T-helper 9 cell (primary cell): ENCODE measurements at places on chromosomes 5 and 9.

- no peak for DNase-seq
These were observed 128.1 kb downstream of the STARD4 start for GRCh38 chr5:111384220-111384619.

DNA sequence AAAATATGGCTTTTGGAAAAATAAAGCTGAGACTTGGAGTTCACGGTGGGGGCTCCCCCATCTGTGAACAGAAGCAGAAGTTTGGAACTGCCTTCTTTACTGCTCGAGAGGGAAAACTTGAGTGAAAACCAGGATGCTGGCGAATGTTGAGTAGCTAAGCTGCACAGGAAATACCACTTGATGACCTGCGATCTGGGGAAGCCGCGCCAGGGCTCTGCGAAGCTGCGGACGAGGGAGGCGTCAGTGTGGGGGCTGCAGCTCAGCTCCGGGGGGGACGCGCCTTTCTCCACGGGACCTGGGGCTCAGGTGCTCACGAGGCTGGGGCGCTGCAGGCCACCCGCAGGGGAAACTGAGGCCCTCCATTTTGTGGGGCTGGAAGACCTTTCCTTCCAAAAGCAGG lies 62.3 kb downstream of the TENT4A start:
- DNase-seq, result no peak

- DNase-seq, result peak; percentile 78
These were observed at the start of gene RNF224 for GRCh38 chr9:137227054-137227852. Gene RNF224 (plus strand): TSS chr9:137227502. CDS start chr9:137228336, 834 bp downstream.

GRCh38 chr5:68137511-68138140 lies 77.9 kb upstream of the PIK3R1 start:
- no peak for DNase-seq

DNA sequence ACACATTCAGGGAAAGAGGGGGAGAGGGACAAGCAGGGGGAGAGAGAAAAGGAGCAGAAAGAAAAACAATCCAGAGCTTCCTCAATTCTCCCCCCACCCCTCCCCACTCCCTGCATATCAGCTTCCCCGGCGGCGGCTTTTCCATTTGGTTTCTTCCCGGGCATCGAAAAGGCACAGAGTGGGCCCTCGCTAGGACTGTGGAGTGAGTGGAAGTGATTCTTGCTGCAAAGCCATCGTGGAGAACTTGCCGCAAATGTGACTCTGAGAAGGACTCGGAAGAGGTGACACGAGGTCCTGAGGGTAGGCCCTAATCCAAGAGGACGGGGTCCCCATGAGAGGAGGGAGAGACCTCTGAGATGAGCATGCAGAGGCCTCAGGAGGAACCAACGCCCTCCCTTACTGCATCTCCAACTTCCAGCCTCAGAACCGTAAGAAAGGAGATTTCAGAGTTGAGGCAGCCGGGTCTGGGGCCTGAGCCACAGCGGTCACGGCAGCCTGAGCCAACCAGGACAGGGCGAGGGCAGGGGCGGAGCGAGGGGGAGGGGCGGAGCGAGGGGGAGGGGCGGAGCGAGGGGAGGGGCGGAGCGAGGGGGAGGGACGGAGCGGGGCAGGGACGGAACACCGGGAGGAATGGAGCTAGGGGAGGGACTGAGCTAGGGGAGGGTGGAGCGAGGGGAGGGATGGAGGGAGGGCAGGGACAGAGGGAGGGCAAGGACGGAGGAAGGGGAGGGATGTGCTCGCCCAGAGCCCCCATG lies 21.2 kb upstream of the SARDH start:
- DNase-seq, result no peak

DNA sequence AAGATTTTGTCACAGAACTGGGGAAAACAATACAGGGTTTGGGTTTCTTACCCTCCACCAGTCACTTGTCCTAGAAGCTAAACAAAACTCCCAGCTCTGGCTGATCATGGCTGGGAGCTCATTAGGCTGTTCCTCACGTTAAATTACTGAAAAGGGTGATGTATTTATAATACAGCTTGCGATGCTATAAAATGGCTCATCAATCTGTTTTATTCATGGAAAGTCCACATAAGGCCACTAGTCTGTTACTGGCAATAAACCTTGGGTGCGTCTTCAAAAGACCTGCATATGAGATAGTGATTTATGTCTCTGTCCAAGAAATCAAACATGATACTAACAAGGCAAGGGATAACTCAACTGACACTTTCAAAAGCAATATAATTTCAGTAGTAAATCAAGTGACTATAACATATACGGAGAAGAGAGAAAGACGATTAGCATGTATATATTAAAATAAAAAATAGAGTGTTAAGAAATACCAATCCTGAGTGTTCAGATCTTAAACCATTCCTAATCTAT lies 219.0 kb downstream of the BNC2 start:
- DNase-seq, result no peak

- no peak for DNase-seq
These were observed 122.3 kb upstream of the KIF2A start for GRCh38 chr5:62183727-62184126.

- DNase-seq, result no peak
These were observed 105.8 kb upstream of the MSX2 start for GRCh38 chr5:174618589-174618988.

DNA sequence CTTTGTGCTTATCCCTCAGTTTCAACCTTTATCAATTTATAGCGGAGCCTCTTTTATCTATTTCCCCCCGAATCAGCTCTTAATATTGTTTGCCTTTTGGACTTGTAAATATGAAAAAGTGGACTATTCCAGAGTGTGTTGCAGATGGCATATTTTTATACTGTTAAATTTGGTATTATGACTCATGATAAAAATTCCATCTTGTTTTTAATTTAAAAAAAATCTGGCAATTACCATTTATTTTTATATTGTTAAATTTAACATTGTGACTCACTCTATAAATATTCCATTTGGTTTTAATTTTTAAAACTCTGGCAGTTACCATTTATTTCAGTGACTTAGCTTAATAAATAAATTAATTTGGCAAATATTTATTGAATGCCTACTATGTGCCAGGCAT lies 37.5 kb downstream of the RBM27 start:
- no peak for DNase-seq

GRCh38 chr5:109829331-109829730 lies 139.6 kb downstream of the MAN2A1 start:
- DNase-seq, result no peak

DNA sequence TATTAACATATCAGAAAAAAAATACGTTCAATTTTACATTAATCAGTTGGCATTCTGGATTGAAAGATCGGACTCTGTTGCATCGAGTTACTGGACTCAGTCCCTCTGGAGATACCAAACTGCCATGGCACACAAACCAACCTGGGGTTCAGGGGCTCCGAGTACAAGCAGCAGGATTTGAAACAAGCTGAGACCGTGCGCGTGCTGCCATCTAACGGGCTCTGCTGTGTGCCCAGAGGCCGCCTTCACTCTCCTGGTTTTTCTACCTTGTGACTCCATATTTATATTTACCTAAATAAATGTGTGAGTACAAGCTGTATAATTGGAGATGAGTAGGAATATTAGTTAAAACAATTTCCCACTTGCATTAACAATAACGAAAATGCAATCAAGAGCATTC lies 48.2 kb downstream of the ANXA1 start:
- no peak for DNase-seq

- no peak for DNase-seq
These were observed 7.4 kb upstream of the DAP start for GRCh38 chr5:10768328-10768899.

DNA sequence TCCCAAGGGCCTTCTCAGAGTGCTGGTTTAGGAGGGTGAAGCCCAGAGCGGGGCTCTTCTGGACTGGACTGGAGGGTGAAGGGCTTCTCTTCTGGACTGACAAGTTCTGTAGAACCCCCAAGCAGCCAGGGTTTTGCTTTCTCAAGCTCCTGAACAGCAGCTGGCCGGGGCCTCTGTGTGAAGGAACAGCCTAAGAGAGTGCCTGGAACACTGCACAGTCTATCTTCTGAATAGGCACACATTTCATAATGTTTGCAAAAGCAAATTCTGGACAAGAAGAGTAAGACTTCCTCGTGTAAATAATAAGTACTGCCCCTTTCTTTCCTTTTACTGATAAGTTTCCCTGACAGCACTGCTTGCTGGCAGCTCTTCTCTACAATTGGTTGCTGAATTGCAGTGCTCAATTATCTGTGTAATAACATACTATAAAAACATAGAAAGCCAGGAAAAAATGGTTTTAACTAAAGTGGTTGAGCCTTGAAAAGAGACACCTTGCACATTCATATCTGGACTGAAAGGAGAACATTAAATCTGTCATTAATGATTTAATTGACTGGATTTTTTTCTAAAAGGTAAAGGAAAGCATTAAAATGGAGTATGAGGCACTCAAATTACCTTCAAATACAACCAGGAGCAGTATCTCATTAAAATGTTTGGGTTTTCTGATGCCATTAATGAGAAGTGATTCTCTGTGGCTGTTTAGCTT lies 20.5 kb downstream of the MAST4 start:
- DNase-seq, result no peak

DNA sequence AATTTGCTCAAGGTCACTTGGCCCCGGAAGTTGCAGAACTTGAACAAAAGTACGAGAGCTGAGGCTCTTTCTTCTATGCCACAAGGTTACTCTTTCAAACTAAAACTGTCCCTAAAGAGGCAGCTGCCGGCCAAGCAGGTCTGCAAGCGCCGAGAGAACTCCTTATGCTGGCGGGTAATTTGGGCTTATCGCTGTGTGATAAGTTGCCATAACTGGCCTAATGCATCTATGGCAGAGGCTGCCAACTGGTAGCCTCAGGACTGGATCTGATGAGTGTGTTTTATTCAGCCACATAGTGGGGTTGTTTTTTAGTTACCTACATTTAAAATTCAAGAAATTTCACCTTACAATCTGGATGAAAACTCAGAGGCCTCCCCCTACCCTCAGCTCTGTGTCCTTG lies 68.1 kb upstream of the SPOCK1 start:
- no peak for DNase-seq

DNA sequence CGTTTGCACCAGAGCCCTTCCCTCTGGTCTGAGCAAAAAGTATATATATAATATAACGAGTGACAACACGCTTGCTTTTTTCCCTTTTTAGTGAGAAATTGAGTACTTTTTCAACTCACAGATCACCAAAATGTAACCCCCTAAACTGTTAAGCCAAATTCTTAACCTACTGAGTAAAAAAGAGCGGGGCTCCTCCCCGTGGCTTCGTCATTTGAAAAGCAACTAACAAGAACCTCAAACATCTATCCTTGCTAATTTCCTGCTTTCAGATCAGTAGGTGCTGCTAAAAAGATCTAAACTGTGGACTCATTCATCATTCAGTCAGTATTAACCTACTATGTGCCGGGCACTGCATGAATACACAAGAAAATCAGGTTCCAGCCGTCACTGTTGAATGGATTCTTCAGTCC lies 1.0 kb upstream of the PTBP3 start:
- DNase-seq, result peak; percentile 14

DNA sequence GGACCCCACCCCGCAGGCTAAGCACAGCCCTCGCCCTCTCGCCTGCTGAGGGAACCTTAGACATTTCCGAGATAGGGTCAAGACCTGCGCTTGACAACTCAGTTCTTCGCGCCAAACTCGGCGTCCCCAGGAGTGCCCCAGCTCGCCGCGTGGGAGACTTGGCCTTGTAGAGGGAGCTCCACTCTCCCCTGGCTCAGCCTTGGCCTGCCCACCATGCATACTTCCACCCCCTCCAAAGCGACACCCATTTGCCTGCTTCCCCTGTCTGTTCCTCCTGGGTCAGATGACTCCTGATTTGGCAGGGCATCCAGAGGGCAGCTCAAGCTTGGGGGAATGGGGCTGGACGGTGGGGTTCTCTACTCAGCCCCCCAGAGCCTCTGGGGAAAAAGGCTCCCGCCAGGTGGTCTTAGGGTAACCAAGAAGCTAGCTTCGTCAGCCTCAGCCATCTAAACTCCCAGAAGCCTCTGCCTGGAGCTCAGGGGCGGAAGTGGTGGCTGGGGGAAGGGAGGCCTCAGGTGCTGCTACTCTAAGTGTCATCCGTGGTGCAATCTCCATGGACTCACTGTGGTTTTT lies 560 bp downstream of the DOCK2 start:
- peak; percentile 54 for DNase-seq

DNA sequence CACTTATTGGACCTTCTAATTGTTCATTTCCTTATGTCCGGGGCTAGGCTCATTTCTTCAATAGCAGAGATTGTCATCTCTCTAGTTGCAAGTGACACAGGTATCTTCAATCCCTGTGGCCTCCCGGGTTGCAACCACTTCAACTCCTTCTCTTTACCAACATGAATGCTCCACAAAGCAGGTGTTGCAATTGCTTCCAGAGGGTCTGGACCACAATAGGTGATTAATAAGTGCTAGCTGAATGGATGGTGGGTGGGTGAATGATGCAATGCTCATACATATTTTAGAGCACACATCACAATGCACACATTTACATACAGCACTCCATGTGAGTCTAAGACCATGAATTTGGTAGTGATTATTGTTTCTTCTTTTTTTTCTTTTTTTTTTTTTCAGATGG lies 2.6 kb downstream of the CEMIP2 start:
- DNase-seq, result no peak

DNA sequence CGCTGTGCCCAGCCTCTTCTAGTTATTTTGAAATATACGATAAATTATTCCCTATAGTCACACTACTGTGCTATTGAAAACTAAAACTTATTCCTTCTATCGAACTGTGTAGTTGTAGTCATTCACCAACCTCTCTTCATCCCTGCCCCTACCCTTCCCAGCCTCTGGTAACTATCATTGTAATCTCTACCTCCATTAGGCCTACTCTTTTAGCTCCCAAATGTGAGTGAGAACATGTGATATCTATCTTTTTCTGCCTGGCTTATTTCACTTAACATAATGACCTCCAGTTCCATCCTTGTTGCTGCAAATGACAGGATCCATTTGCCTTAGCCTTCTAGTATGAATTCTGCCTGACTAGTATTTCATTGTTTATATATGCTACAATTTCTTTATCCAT lies 127.4 kb downstream of the PSAT1 start:
- DNase-seq, result no peak

- no peak for DNase-seq
These were observed 138.3 kb upstream of the SMIM23 start for GRCh38 chr5:171647043-171647903.

DNA sequence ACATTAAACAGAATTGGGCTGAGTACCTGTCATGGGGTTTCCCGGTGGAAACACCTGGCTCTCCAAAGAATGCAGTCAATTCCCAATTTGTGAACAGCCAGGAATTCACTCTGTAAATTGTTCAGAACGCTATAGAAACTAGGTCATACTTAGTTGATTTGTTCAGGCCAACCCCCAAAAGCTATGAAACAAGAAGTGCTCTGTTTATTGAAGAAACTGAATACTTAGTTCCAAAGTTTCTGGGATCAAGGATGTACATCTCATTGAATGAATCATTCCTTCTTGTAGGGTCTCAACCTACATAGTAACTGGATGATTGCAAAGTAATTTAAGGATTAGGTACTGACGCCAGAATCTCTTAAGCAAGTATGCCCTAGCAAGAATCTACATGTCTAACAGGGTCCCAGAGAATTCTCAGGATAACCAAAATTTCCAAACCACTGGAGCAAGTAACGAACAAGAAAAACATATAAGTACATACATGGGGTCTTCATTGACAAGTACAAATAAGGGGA lies 659 bp upstream of the TUSC1 start:
- DNase-seq, result no peak
